ENCODE measurements at places on chromosomes 4 and X.

DNA sequence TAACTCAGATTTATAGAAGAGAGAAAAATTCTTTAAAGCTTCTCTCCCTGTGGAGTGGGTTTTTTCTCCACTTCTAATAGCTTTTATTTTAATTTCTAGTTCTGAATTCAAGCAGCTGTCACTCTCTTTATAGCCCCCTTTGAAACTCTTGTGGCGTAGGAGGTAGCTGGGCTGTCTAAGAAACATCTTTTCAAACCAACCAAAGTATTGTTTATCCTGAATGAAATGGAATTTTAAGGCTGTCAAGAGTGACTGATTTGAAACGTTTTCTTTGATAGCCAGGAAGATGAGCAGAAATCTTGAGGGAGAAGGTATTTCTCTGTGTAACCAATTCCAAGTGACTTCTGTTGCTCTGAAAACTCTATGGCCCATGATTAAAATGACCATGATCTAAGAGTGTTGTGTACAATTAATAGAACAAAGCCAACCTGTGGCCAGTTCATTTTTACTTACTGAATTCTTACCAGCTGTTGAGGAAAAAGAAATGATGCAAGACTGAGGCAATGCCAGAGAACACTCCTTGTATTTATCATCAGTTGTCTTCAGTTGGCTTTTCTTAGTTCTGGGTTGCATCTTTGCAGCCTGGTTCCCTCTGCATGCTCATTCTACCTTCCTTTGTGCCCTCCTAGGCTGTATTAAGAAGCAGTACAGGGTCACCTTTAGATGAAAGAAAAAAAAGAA, 298.4 kb downstream of the ARHGAP10 start:
- DNase-seq, result no peak

- DNase-seq, result no peak
These were observed 91.1 kb upstream of the VEGFC start for GRCh38 chr4:176883681-176884418.

- no peak for DNase-seq
These were observed at the start of gene HS3ST1 for GRCh38 chr4:11428231-11428898. Gene HS3ST1, minus strand, starts transcription at chr4:11428894. Its CDS starts 28,889 bp downstream, at chr4:11400005.

GRCh38 chrX:14932136-14932535, 58.9 kb downstream of the MOSPD2 start:
- DNase-seq, result no peak

- DNase-seq, result no peak
These were observed 21.8 kb downstream of the FHL1 start for GRCh38 chrX:136168929-136169735.

- DNase-seq, result no peak
These were observed 62.6 kb downstream of the NSUN7 start for GRCh38 chr4:40812386-40812785.

GRCh38 chr4:84031401-84031800, 467.7 kb downstream of the NKX6-1 start:
- no peak for DNase-seq

DNA sequence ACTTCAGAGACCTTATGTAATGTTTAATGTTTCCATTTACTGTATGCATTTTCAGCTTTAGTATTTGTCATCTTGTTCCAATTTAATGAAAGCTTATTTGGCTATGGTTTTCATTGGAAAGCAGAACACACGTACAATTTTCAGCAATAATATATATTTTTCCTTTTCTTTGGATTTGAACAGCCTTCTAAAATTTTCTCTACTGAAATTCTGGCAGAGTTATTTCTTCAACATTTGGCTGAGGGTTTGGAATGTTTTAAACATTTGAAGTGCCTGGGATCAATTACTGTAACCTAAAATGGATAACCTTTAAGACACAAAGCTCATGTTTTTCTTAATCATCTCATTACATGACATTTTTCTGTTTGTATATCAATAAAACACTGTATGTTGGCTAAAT, 156.9 kb downstream of the TENM3 start:
- DNase-seq, result no peak

DNA sequence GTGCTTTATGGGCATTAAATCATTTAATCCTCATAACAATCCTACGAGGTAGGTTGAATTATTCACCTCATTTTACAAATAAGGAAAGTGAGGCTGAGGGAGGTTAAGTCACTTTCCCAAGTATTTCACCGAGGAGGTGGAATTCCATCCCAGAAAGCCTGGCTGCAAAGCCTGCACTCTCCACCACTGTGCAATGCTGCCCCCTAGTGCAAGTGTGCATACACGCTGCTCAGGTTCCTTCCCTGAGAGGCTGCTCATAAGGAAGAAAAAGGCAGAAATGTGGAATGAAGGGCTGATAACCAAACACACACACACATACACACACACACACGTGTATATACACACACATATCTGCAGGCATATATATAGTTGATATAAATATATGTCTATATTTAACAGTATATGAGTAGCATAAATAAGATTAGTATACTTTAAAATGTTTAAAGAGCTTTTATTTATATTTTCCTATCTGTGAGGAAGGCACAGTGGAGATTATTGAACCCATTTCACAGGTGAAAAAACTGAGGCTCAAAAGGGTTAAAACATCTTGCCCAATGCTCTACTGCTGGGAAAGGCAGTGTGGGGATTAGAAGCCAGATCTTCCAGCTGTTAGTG, 714.5 kb upstream of the TENM3 start:
- DNase-seq, result peak; percentile 21

DNA sequence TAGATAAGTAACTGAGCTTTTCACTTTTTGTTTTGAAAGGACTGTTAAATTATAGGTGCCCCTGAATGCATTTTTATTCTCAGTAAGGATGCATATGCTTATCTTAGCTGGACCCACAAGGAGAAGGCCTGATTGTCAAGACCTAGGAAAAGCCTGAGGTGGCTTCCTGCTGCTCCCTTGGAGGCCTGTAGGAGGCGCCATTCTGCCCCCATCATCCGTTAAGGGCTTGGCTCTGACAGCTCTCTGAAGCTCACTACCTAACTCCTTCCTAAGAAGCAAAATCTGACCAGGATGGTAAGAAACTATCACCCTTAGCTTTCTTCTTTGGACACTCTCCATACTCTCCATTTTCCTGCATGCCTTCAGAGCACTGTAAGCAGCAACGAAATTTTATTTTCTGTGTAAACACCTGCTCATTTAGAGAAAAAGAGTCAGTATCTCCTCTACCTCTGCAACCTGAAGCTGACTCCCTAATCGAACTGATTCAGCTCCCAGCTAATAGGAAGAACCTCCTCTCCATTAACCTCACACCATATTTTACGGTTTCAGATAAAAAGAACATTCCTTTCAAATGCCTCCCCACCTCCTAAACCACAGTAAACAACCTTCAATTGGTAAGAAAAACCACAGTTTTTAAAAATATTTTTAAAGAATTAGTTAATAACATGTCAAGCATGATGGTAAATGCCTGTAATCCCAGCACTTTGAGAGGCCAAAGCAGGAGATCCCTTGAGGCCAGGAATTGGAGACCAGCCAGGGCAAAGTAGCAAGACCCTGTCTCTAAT, 73.4 kb upstream of the EDNRA start:
- peak; percentile 8 for DNase-seq

GRCh38 chrX:7133050-7133440, 14.5 kb upstream of the STS start:
- DNase-seq, result no peak

DNA sequence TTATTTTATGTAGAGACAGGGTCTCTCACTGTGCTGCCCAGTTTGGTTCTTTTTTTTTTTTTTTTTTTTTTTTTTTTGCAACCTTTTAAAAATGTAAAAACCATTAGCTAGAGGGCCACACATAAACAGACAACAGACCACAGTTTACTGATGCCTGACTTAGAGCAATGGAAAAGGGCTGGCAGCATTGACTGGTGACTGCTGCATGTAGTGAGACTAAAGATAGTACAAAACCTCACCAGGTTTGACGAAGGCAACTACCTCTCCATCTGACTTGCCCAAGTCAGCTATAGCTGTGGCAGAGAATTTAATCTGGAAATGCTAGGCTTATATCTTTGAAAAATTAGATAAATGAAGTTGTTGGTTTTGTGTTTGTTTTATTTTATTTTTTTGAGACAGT, 102.9 kb downstream of the RBM47 start:
- DNase-seq, result no peak

DNA sequence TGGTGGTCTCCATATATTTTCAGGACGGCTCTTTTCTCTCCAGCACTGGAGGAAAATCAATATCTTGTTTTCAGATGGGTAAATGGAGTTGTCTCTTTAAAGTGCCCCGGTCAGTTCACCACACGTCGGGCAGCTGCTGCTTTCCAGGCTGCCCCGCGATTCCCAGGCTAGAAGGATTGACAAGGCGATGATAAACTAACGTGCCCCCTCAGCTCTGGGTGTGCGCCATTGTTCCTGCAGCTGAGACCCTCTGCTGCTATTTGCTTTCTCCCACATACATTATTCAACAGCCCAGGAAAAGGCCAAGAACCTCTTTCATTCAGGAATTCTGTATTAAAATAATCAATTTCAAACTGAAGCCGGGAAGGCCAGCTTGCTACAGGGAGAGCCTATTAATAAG, 254.5 kb downstream of the SOX3 start:
- no peak for DNase-seq

GRCh38 chr4:168519576-168519975, 22.7 kb downstream of the PALLD start:
- no peak for DNase-seq
